ENCODE measurements at places on chromosomes 2 and 18.
A peak's percentile ranks its signal among the peaks of the same experiment; 100 is the strongest.

- DNase-seq, result no peak
Observed at GRCh38 chr2:588074-588645, 89.0 kb downstream of the TMEM18 start.

DNA sequence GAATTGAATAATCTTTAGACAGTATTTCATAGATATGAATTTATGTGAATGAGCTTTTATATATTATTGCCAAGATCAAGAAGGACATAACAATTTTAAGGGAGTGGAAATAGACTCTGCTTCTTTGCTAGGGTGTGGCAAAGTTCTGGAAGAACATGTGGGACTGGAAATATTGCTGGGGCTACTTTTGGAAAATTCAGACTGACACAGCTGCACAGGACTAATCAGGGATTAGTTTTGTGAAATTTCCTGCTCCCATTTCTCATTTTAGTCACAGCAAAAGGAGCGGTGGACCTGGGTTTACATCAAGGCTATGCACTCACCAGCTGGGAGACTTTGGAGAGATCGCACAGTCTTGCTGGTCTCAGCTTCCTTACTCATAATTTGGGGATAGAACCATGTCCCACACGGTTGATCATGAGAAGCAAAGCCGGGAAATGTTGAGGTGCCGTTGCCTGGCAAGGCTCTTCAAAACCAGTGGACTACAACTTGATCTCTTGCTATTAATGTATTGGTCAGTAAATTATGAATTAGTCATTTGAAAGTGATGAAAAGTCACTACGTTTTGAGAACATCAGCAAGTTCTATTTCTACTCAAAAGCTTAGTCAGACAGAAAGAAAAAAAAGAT, 42.4 kb downstream of the IL1RL2 start:
- DNase-seq, result no peak

DNA sequence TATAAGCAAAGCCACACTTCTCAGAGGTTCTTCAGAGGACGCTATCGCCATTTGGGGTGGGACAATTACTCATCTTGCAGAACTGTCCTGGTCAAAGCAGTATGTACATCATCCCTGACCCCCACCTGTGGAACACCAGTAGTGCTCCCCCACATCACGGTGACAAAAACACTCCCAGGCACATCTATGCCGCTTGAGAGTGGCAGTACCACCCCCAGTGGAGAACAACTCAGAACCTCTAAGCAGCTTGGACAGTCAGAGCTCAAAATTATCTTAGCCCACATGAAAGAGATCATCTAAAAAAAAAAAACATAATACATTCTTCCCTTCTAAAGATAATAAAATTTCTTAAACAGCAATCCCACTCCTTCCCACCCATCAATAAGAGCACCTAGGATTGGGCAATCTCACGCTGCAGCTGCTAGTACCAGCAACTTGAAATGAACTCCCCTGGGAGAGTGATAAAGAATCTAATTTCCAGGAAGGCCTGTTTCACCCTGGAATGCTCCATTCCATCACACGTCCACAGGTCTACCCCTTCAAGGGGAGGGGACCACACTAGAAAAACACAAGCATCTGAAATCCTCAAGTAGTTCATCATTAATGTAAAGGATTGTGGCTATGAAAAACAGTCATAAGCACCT, 31.7 kb downstream of the LRP2 start:
- DNase-seq, result no peak

DNA sequence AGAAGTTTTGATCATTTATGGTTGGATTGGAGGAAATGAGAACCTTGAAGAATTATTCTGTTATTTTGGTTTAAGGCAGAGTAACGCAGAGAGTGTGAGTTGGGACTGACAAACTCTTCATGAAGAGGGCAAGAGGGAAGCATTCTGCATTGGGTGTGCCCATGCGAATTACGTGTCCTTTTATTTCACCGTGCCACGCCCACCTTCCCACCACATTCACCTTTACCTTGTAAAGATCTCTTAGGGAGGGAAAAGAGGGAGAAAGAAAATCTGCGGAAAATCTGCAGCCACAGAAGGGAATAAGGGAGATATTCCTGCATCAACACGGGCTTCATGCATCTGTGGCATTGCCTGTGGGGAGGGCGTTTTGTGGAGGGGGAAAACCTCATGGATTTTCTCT, 31.8 kb downstream of the SLC9A4 start:
- DNase-seq, result no peak

GRCh38 chr18:8163286-8163959, 445.8 kb upstream of the RAB12 start:
- DNase-seq, result no peak

- DNase-seq, result no peak
Observed at GRCh38 chr2:187360286-187360685, 87.8 kb downstream of the CALCRL start.

DNA sequence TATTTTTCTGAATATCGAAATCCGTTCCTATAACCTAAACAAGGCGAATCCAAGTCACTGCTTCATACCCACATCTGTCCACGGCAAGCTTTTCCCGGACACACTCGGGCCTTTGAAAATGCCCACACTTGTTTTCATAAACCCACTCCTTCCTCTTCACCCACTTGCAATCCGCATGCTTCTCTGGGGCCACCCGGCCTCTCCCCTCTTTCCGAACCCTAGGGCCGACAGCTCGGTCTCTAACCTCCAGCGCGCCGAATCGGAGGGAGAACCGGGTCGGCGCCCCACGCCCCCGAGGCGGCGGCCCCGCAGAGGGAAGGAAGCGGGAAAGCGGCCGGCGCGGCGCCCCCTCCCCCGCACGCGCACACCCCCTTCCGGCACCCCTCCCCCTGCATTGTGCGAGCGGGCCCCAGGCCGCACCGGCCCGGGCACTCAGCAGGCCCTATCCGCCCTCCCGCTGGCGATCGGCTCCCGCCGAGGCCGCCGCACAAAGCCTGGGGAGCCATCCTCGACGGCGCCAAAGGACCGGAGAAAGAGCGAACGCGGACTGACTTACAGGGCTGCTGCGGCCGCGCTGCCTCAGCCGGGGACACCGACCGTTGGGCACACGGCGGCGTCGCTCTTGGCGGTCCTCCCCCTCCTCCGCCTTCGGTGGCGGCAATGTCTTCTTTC, 467 bp downstream of the PUM2 start:
- peak; percentile 41 for DNase-seq

DNA sequence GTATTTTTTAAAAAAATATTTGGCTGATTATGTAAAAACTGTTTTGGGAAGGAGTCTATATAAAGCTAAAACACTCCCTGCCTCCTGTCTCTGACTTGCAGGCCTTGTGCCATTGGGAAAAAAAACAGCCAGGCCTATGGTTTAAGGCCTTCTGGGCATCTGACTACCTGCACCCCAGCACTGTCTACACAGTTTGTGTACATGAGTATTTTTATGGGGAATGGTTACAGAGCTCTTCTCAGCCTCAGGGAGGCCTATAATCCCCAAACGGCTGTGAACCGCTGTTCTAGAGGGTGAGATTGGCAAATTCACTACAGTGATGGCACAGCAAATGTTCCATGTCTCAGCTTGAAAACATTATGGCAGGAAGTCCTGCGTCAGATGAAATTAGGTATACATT, 96.1 kb downstream of the LTBP1 start:
- no peak for DNase-seq

- no peak for DNase-seq
Observed at GRCh38 chr2:152483276-152484063, 148.5 kb downstream of the FMNL2 start.

DNA sequence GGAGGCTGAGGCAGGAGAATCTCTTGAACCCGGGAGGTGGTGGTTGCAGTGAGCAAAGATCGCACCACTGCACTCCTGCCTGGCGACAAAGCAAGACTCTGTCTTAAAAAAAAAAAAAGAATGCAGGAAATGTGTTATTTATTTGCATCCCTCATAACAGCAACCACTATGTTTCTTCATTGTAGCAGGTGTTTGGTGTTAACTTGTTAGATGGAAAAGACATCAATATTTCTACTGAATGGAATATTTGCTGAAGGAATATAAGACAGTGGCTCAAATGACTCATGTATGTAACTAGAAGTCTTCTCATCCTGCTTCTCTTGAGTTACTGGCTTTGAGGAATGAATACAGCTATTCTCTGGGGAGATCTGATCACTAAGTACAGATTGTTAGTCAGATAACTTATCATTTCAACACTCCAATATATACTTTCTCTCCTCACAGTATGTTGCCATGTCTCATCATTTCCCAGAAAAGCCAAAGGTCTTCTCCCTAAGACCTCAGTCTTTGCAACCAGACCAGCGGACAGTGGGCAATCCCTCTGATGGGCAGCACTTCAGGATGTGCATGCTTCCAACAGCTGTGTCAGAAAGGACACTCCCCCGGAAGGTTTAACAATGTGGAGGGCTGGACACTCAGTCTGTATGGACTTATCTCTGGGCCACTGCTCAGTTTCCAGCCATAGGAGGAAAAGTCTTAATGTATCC, 104.4 kb upstream of the STK17B start:
- DNase-seq, result no peak

DNA sequence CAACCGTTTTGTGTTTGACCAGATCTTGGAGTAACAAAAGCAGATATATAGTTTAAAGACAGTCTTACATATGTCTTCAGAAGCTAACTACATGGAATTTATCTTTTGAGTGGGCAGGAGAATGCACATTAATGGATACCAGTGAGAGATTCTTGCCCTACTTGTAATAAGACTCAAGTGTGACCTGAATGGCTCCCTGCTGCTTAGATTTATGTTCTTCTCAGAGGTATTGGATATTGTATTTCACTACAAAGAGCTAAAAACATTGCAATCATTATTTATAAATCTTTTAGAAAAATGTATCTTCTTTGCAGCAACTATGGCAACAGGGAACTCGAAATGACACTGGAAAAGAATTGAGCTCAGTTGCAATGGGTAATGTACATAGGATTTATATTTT, 227.7 kb downstream of the LRRTM4 start:
- no peak for DNase-seq
